ENCODE measurements at places on chromosomes 7 and 10.

GRCh38 chr7:42233171-42233570 is 3.8 kb downstream of the GLI3 start:
- DNase-seq = peak; percentile 37

- DNase-seq = no peak
These were observed 172.3 kb downstream of the ADAM12 start for GRCh38 chr10:126215746-126216631.

- no peak for DNase-seq
These were observed 261.3 kb downstream of the ELFN1 start for GRCh38 chr7:1931256-1931950.

GRCh38 chr7:22108151-22108845 is 162.6 kb upstream of the CDCA7L start:
- DNase-seq = no peak

DNA sequence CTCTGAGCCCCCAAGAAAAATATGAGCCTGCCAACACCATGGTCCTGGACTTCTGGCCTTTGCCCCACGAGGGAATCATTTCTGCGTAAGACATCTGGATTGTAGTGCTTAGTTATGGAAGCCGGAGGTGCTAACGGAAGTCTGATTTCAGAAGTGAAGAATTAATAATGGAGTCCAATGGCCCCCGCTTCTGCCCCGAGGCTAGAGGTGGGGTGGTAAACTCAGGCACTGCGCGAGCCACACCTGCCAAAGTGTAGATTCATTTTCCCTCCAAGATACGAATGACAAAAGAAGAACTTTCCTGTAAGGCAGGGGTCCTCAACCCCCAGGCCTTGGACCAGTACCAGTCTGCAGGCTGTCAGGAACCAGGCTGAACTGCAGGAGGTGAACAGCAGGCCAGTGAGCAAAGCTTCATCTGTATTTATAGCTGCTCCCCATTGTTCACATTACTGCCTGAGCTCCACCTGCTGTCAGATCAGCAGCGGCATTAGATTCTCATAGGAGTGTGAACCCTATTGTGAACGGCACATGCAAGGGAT is 22.3 kb downstream of the CNPY1 start:
- DNase-seq = no peak

GRCh38 chr7:84362360-84362759 is 167.8 kb upstream of the SEMA3A start:
- no peak for DNase-seq

- no peak for DNase-seq
These were observed 139.4 kb downstream of the DNAJB6 start for GRCh38 chr7:157476201-157476600.

DNA sequence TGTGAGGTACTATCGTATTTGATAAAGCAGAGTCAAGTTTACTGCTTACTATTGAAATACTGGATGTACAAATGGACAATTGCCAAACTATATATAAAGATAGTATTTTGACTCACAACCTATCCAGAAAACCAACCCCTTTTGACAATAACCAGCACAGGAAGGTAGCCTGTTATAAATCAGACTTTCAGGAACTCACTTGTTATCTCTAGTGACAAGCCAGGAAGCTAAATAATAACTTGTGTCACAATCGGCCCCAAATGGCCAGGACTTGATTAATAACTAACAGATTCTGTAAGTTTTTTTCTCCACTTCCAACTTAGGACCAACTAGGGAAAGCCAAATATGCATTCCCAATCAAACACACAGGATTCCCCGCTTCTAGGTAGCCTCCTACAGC is 38.8 kb upstream of the SLC35G1 start:
- DNase-seq = no peak

DNA sequence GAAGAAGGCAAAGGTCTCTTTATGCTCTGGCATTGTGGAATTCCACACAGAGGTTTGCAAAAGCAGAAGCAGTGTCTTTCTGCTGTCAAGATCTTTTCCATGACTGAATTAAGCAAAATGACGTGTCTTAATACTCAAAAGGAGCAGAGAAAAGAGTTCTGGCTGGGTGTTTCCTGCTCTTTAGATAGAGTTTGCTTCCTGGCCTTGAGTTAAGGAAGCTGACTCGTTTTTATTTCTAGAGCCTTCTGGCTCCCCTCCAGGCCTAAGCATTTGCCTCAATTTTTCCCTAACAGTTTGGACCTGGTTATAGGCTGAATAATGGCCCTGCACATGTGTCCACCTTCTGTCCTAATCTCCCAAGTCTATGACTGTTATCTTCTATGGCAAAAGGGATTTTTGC is 21.6 kb downstream of the TAS2R41 start:
- DNase-seq = no peak

- DNase-seq = no peak
These were observed 29.8 kb downstream of the NDUFB2 start for GRCh38 chr7:140726281-140726680.

- no peak for DNase-seq
These were observed 6.3 kb downstream of the MTPN start for GRCh38 chr7:135970682-135971365.

- DNase-seq = no peak
These were observed 1138.3 kb downstream of the XPNPEP1 start for GRCh38 chr10:108785011-108785410.

DNA sequence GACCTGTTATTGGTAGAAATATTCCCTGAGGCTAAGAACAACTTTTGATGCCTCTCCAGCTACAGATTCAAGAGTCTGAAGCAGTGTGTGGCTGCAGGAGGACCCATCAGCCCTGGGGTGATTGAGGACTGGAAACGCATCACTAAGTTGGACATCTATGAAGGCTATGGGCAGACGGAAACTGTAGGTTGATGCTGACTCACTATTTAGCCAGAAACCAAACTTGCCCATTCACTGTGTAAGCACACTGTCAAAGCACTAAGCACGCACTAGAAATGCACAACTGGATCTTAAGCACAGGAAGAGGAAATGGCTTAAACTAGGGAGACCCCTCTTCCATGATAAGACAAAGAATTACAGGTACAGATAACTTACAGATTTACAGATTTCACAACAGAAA is 20.8 kb downstream of the ACSM6 start:
- no peak for DNase-seq

GRCh38 chr10:637771-638195 is 51.7 kb downstream of the DIP2C start:
- DNase-seq = no peak

GRCh38 chr10:123392182-123392963 is 238.2 kb downstream of the BUB3 start:
- DNase-seq = no peak

DNA sequence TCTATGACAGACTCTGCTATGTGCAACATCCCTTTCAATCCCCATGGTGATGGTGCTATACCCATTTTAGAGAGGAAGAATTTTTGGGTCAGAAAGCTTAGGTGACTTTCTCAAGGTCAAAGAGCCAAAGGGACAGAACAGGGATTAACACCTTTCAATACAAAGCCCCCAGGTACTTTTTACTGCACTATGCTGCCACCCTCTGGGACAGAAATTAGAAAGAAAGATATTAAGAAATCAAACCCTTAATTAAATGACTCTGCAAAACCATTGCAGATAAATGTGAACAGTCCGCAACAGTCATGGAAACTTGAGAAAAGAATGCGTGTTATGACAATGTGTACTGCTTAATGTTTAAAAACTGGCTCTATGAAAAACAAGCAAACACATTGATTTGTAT is 673.7 kb downstream of the MAGI2 start:
- DNase-seq = no peak

DNA sequence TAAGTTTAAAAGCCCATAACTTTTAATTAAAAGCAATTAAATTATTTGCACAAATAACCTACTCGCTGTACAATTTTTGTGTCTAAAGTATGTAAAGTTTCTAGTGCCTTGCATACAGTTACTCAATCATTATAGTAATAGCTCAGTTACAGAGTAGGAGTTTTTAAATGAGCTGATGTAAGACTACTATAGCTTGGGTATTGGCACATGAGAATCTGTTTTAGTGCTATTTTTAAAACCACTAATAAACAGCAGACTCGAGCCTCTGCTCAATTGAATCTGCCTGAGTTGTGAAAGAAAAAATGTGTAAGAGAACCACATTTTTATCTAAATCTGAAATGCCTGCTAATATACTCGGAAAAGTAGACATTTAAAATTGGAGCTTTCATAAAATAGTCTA is 31.1 kb downstream of the CTNNA3 start:
- no peak for DNase-seq

DNA sequence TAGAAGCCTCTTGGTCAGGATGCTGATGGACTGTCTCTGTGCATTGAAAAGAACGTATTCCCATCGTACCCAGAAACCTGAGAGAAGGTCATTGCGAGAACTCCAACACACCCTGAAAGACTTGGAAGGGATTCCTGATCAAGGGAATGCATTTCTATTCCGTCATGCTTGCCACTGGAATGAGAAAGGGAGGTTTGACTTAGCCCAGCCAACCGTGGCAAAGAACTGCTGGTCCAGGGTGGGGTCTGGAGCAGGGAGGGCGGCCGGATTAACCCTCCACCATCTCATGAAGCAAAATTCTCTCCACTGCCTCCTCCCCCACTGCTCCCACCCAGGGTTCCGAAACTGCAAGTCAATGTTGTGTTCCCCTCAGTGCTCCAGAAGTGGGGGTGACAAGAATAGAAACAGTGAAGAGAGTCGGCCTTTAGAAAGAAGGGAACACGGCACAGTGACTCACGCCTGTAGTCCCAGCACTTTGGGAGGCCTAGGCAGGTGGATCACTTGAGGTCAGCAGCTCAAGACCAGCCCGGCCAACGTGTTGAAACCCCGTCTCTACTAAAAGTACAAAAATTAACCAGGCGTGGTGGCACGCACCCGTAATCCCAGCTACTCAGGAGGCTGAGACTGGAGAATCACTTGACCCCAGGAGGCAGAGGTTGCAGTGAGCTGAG is 137.5 kb upstream of the MGMT start:
- no peak for DNase-seq

DNA sequence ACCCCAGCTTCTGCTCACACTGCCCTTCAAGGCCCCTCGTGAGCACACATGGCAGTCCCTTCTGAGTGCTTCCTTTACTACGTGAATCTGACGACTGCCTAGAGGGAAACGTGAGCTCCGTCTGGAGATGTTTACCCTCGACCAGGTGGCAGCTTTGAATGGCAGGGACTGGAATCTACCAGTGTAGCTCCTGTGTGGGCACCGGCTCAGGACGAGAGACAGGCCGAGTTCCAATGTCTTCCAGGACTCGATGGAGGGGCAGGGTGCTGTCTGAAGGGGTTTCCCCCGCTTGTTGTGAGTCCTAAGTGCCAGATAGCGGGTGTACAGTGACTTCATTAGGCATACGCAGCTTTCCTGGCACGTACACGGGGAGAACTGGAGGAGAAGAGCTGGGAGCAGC is 229.9 kb downstream of the ADARB2 start:
- no peak for DNase-seq

DNA sequence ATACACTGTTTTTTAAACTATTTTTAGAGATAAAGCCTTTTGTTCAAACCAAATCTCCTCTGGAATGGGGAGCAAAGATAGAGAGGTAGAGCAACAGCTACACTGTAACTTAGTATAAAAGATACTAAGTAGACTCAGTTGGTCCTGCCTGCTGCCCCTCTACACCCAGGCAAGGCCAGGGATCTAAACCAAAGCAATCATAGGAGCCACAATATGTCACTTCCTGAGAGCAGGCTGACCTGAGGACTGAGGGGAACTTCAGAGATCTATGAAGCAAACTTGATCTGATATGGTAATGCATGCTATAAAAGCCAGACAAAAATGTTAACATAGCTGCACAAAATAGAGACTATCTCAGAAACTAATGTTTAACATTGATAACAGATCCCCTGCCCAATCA is 7.0 kb upstream of the TRDMT1 start:
- DNase-seq = no peak

DNA sequence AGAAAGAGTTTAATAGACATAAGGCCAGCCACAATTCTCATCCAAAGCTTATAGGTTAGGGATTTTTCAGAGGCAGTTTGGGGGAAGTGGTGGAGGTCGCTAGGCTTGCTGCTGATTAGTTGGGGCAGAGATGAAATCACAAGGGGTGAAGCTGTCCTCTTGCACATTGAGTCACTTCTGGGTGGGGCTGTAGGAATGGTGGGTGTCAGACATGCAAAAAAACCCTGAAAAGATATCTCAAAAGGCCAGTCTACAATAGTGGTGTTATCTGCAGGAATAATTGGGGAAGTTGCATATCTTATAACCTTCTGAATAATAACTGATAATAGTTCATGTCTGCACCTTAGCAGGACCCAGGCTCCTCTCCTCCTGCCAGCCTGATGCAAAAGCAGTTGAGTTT is 2.1 kb downstream of the FAM24B start:
- DNase-seq = no peak
